ENCODE measurements at places on chromosomes 2 and 18. TPM values are rescaled to one million over a fixed set of nuclear protein-coding genes. Genes with fewer than 3 reads are reported as not detected.

BOLL gene
- total RNA-seq: not detected

NT5DC4 gene
- not detected for total RNA-seq

SF3B1 gene
- total RNA-seq: 143 TPM

SLC40A1 gene
- 44.0 TPM for total RNA-seq

SLC19A3 gene
- total RNA-seq: 0.74 TPM

RAB27B gene
- 0.16 TPM for total RNA-seq

DNAJC5G gene
- 1.2 TPM for total RNA-seq

DNA sequence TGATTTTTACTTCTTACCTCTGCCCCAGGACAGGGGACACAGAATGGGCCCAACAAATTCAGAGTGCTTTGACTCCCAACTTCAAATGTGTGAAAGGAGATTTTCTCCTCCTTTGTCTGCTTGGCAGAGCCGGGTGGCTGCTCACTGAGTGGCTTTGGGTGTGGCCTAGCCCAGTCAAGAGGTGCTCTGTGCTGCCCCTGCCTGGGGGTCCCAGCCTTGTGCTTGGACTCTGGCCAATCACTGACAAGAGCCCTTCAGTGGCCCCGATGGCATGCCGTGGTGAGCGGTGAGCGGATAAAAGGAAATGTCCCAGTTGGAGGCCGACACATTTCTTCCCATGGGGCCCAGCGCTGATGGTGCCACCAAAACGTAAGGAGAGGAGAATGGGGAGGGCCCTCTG is 259.2 kb downstream of the CELF4 start:
- H3K4me1 ChIP-seq: no peaks in the 10 kb centered on the region
- H3K27me3 ChIP-seq: peaks cover 20% of the 10 kb centered on the region
- H3K4me3 ChIP-seq: no peak overlapping the region
- no peak overlapping the region for H3K27ac ChIP-seq

GRCh38 chr2:680496-680895 is 3.3 kb upstream of the TMEM18 start:
- peaks cover 19% of the 10 kb centered on the region for H3K4me1 ChIP-seq
- no peaks in the 10 kb centered on the region for H3K36me3 ChIP-seq
- no peak for DNase-seq
- no peak overlapping the region for H3K4me3 ChIP-seq
- H3K27ac ChIP-seq: no peak overlapping the region

DNA sequence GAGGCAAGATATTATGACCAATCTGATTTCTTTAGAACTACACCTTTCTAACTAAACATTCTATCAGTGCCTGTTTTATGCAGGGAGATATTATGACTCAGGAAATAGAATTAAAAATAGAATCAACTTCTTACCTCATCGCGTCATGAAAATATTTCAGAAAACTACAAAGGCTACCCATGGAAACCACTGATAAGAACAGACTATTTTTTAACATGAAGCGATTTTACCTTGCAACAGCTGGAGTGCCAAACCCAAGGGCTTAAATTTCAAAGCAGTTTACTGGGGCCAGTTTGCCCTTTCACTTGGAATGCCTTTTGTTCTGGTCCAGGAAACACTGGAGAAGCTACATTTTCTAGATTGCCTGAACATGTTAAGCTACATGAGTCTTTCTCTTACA is 304.8 kb upstream of the CCDC68 start:
- no peak for DNase-seq
- peak overlapping the region; percentile 23 for H3K4me3 ChIP-seq
- H3K27me3 ChIP-seq: no peaks in the 10 kb centered on the region
- H3K4me1 ChIP-seq: peaks cover 71% of the 10 kb centered on the region
- H3K27ac ChIP-seq: peak overlapping the region; percentile 72
- peaks cover 50% of the 10 kb centered on the region for H3K36me3 ChIP-seq

DNA sequence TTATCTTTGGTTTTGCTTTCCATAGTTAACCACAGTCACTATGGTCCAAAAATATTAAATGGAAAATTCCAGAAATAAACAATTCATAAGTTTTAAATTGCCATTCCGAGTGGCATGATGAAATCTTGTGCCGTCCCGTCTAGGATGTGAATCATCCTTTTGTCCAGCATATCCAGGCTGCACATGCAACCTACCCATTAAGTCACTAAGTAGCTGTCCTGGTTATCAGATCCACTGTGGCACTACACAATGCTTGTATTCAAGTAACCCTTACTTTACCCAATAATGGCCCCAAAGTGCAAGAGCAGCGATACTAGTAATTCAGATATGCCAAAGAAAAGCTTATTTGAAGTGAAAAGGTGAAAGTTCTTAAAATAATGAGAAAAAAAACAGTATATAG is 10.7 kb downstream of the USP34 start:
- no peaks in the 10 kb centered on the region for H3K36me3 ChIP-seq
- no peak overlapping the region for H3K27ac ChIP-seq
- H3K4me3 ChIP-seq: no peak overlapping the region
- DNase-seq: no peak
- no peaks in the 10 kb centered on the region for H3K27me3 ChIP-seq

GRCh38 chr2:202038471-202039277 is 5.0 kb downstream of the FZD7 start:
- H3K27me3 ChIP-seq: peaks cover 65% of the 10 kb centered on the region
- peak overlapping the region; percentile 75 for H3K27ac ChIP-seq
- H3K36me3 ChIP-seq: no peaks in the 10 kb centered on the region
- peak; percentile 25 for DNase-seq
- peaks cover 58% of the 10 kb centered on the region for H3K4me1 ChIP-seq

- no peaks in the 10 kb centered on the region for H3K4me1 ChIP-seq
- no peak for DNase-seq
Measured at GRCh38 chr2:220437938-220438337, 810.5 kb downstream of the SLC4A3 start.

DNA sequence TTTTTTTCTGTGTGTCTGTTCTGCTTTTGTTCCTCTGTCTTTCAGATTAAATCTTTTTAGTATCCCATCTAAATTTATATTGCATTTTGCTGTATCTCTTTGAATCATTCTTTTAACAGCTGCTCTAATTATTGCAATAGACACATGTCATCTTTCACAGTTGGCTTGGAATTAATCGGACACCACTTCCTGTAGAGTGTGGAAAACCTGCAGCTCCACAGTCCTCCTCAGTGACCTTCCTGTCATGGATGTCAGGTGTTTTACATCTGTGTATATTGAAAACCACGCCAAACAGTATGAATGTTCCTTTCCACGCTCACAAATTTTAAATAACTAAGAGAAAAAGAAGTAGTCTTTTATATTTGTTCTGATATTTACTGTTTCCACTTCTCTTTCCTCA is 135.3 kb downstream of the PXDN start:
- H3K4me3 ChIP-seq: no peak overlapping the region
- no peaks in the 10 kb centered on the region for H3K36me3 ChIP-seq
- no peak overlapping the region for H3K27ac ChIP-seq
- DNase-seq: no peak
